ENCODE measurements at places on chromosomes 7 and 10. TPM values are rescaled to one million over a fixed set of nuclear protein-coding genes. Genes with fewer than 3 reads are reported as not detected.

DNA sequence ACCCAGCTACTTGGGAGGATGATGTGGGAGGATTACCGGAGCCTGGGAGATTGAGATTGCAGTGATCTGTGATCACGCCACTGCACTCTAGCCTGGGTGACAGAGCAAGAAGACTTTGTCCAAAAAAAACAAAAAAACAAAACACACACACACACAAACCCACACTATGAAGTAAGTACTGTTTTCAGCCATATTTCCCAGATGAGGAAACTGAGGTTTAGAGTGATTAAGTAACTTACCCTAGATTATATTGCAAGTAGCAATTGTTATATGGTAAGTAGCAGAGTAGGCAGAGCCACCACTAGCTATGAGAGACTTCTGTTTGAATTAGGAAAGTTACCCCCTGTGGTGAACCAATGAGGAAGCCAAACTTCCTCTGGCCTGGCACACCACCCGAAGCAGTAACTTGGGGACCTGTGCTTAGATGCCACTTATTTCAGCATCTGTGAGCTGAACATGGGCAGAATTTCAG, 61.9 kb downstream of the MCU start:
- no peak for DNase-seq
- no peaks in the 10 kb centered on the region for H3K36me3 ChIP-seq
- H3K27ac ChIP-seq, result no peak overlapping the region
- H3K27me3 ChIP-seq, result no peaks in the 10 kb centered on the region

DNA sequence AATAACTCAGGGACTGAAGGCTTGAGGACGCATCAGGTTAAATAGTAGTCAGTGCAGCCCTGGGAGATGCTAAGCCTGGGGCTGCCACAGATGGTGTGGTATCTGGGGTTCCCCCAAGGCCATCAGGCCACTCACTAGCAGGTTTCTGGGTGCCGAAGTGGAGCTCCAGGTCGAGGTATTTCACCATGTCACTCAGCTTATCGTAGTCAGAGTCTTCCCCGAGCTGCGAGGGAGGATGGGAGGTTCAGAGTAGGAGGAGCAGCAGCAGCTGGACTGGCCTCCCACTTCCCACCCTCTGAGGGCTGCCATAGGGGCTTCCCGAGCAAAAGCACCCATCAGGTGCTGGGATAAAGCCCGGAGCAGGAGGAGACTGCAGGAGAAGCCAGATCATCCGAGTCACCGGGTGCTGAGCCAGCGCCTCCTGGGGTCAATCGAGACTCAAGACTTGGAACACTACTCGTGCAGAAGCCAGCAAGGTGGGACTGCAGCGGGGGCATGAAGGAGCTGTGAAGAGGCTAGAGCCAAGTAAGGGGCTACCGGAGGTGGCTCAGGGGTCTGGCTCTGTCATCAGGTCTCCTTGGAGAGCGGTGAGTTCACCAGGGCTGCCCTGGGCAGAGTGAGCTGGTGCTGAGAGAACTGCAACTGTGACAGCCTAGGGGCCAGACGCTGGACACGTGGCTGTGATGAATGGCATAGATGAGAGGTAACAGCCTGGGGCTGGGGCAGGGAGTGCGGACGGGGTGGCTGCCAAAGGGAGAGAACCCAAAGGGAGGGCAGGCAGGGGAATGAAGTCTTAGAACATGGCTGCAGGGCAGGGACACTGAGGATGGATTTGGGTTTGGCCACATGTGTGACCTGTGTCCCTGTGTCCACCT, 45.3 kb downstream of the GRID2IP start:
- no peak overlapping the region for H3K4me3 ChIP-seq
- H3K36me3 ChIP-seq, result no peaks in the 10 kb centered on the region
- DNase-seq, result no peak
- H3K27me3 ChIP-seq, result no peaks in the 10 kb centered on the region

- no peak overlapping the region for H3K27ac ChIP-seq
- H3K4me3 ChIP-seq, result no peak overlapping the region
- no peaks in the 10 kb centered on the region for H3K36me3 ChIP-seq
- DNase-seq, result no peak
- no peaks in the 10 kb centered on the region for H3K4me1 ChIP-seq
Measured at GRCh38 chr7:136016649-136017395, 39.7 kb upstream of the MTPN start.

GRCh38 chr7:147013825-147014224, 897.2 kb downstream of the CNTNAP2 start:
- DNase-seq, result no peak
- no peaks in the 10 kb centered on the region for H3K27me3 ChIP-seq

Gene SPDYE3
- not detected for total RNA-seq

Gene PHKG1
- total RNA-seq, result 1.7 TPM

Gene PRPS1L1
- not detected for total RNA-seq

Gene ABCB1
- 22.2 TPM for total RNA-seq
